T-helper 2 cell (primary cell): ENCODE measurements at places on chromosomes 12 and 14.

DNA sequence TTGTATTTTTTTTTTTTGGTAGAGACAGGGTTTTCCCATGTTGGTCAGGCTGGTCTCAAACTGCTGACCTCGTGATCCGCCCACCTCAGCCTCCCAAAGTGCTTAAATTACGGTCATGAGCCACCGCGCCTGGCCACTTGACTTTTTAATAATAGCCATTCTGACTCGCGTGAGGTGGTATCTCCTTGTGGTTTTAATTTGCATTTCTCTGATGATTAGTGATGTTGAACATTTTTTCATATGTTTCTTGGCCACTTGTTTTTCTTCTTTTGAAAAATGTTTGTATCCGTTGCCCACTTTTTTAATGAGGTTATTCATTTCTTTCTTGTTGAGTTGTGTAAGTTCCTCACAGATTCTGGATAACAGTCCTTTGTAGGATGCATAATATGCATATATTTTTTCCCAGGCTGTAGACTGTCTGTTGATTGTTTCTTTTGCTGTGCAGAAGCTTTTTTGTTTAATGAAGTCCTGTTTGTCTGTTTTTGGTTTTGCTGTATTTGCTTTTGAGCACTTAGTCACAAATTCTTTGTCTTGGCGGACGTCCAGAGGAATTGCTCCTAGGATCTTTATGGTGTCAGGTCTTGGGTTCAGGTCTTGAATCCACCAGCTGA is 10.3 kb upstream of the PGAM5 start:
- DNase-seq, result no peak

DNA sequence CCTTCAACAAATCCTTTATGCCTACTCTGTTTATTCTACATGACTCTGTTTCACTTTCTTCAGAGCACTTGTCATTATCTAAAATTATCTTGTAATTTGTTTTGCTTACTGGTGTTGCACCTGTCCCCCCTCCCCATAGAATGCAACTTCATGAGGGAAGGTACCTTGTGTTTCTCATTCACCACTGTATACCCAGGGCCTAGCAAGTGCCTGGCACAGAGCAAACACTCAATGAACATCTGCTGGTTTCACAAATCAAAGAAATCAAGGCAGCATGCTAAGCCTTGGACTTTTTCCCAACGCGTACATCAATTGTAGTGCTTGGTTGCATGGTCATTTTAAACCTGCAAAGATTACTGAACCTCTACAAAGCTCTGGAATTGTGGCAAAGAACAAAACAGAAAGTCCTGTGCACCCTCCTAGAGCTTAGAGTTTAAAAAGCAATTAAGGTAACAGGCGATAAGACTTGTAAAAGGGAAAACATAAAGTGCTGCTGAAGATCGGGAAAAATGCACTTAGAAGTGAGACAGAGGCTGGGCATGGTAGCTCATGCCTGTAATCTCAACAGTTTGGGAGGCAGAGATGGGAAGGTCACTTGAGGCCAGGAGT is 479.1 kb downstream of the MED13L start:
- no peak for DNase-seq

- DNase-seq, result no peak
Measured at GRCh38 chr12:111268738-111269572, 99.9 kb downstream of the PHETA1 start.

DNA sequence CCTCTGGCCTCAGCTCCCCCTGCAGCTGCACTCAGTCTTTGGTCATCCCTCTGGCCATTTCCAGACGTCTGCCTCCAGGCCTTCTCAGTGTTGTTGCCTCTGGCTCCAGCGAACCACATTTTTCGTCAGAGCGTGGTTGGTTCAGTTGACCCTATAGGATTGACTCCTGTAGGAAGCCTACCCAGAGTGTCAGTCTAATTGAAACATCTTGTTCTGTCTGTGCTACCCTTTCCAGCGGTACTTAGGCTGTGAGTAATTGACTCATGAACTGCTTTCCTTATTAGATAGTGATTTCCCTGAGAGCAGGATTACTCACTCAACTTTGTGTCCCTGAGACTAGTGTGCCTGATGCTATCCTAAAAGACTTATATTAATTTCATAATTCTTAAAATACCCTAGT is 373.2 kb downstream of the ATP23 start:
- no peak for DNase-seq

DNA sequence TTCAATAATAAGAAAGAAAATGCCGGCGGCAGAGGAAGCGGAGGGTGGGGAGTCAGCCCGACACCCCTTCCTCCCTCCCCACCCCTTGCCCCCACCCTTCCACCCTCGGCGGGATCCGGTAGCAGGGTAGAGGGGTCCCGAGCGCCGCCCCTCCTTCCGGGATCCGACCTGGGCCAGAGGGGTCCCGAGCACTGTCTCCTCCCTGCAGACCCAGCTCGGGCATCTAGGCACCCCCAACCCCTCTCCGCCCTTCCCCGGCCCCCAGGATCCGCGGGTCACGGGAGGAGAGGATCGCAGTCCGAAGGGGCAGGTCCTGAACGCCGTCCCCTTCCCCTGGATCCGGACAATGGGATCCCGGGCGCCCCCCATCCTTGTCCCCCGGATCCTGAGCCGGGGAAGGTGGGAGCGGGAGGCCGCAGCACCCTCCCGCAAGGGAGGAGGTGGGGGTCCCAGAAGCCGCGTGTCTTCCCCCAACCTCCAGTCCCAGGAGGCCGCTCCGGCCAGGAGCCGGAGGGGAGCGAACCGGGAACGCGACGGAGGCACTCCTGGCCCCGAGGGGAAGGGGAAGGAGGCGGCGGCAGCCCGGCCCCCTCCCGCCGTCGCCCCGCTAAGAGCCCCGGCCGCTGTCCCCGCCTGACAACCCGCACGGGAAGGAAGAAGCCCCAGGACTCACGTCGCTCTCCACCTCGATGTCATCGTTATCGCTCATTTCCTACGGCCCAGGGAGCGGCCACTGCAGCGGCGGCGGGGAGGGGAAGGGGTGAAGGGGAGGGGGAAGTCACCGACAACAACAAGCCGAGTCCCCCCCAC is 481 bp downstream of the MAX start:
- peak; percentile 61 for DNase-seq

DNA sequence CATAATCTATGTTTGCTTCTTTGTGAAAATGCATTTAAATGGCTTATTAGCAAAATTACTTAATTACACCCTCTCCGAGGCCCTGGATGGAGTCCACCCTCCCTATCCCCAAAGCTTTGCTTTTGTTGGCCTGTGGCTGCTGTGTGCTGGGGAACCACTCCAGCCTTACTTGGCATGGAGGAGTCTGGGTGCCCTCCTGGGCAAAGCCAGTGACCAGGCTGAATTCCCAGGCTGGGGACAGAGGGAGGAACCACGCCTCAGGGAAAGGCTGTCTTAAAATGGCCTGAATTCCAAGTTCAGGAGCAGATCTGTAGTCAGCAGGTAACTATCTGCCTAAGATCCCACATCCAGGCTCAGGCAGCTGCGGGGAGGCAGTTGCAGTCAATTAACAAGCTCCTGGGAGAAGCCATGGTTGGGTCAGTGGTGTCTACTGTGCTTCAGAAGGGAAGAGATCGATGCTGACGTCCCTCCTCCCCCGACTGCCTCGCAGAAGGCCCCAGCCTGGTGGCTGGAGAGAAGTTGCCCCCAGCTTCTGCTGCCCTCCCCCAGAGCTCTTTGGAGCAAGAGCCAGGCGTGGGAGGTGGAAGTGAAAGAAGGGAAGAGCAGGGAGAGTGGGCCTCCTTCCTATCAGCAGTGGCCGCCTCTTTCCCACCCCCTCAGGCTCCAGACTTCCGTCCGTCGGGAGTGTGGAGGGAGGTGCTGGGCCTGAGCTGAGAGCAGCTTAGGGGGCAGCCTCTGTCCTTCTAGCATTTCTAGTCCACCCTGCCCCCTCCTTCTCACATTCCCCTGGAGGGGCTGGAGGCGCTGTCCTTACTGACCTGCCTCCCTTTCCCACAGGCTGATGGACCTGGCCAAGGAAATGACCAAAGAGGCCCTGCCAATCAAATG is 11.3 kb downstream of the VASH1 start:
- no peak for DNase-seq

DNA sequence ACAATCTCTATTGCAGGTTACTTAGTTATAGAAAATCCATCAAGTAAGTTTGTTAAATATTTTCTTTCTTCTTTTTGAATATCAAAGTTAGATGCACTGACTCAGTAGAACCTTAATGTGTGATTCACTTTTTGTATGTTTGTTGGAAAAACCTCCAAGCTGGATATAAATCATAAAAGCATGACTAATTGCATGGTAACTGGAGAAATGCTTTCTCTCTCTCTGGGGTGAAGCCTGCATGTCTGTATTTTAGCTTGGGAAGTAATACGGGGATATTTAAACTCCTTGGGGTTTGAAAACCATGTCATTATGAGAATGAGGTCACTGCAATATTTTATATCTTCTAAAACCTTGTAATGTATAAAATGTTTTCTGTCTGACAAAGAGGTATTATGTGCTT is 58.6 kb upstream of the MYF6 start:
- DNase-seq, result no peak

DNA sequence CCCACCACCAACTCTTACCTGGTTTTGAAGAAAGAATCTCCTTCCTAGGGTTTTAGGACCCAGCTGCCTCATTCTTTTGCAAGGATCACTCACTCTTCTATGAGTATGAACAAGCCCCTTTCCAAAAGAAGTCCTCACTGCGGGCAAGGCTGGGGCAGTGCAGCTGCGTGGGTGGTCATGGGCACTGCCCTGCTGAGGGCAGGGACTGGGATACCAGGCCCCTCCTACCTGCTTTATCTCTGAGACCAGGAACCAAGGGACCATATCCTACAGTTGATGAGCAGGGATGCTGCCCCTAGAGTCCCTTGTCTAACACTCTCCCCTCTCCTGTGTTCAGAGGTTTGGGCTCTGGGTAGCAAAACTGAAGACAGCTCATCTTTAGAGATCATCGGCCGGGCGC is 20.5 kb downstream of the HPD start:
- DNase-seq, result no peak

DNA sequence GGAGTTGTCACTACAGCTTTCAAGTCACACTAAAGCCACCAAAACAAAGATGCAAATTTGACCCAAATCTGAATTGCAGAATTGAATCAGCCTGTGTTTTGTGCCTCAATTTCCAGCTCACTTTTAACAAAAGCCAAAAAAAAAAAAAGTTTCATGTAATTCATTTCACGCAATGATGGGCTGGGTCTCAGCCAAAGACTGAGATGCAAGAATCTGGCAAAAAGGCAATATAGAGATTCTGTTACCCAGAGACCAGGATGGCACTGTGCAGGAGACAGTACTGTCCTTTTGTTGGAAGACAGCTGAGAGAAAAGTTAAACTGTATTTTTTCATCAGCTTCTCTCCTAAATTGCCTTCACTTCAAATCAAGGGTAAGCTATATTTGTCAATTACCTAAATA is 205.7 kb upstream of the NPAS3 start:
- DNase-seq, result no peak
